ENCODE measurements at places on chromosomes 3 and 15. TPM values are rescaled to one million over a fixed set of nuclear protein-coding genes. Genes with fewer than 3 reads are reported as not detected.

GRCh38 chr3:183629546-183630301 is 5.7 kb upstream of the KLHL24 start:
- no peak for DNase-seq
- H3K4me1 ChIP-seq: peaks cover 3% of the 10 kb centered on the region
- H3K4me3 ChIP-seq: no peak overlapping the region

DNA sequence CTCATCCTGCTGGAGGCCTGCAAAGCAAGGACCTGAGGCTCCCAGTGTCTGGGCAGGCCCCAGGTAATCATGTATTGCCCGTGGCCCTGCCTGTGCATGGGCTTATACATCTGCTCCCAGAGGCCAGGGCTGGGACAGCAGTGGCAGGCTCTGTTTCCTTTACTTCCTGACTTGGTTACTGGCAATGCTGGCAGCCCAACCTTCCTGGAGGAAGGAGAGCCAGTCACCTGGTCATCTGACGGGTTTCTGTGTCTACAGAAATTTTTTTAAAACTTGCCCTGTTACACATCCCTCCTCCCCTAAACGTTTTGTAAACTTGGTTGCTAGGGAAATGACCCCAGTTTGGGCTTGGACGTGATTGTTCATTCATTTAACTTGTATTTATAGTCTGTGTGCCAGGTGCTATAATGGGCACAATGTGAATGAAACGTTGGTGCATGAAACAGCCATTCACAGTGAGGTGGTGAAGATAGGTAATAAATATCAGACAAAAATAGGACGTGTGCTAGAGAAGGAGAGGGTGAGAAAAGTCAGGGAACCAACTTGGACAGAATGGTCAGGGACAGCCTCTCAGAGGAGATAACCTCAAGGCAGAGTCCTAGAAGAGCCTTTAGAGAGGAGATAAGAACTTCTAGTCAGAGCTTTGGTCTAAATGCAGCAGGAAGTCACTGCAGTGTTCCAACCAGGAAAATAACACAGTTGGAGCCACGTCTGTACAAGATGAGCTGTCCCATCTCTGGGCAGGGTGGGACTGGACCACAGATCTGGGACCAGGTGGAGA is 14.1 kb downstream of the TEX264 start:
- peaks cover 100% of the 10 kb centered on the region for H3K4me1 ChIP-seq
- no peaks in the 10 kb centered on the region for H3K27me3 ChIP-seq
- no peak overlapping the region for H3K4me3 ChIP-seq
- no peak for DNase-seq
- H3K27ac ChIP-seq: peak overlapping the region; percentile 89

- H3K4me1 ChIP-seq: no peaks in the 10 kb centered on the region
- H3K27me3 ChIP-seq: peaks cover 4% of the 10 kb centered on the region
- H3K36me3 ChIP-seq: no peaks in the 10 kb centered on the region
- H3K4me3 ChIP-seq: no peak overlapping the region
Measured at GRCh38 chr15:50164458-50164857, 17.5 kb upstream of the SLC27A2 start.

DNA sequence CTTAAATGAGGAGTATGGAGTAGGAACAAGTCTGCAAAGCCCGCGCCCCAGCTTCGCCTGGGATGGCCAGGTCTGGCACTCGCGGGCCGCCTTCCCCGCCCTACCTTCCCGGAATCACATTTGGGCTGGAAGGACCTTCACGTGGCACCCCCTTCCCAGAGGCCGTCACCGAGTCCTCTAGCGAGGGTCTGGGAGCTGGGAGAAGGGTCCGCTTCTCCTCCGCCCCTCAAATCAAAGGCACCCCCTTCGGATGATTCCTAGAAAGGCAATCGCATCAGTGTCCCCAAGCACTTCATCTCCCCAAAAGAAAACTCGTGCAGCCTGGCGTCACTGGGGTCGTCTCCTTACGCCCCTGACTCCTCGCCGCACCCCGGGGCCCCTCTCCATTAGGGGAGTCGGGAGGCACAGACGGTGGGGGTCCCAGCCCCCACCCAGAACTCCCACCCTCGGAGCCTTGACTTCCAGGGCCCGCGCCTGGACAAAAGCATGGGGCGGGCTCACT is 380 bp downstream of the MYLK start:
- H3K36me3 ChIP-seq: no peaks in the 10 kb centered on the region
- H3K27ac ChIP-seq: no peak overlapping the region
- peak overlapping the region; percentile 7 for H3K4me3 ChIP-seq
- H3K27me3 ChIP-seq: peaks cover 33% of the 10 kb centered on the region

- H3K27ac ChIP-seq: no peak overlapping the region
- H3K4me1 ChIP-seq: no peaks in the 10 kb centered on the region
- H3K36me3 ChIP-seq: no peaks in the 10 kb centered on the region
Measured at GRCh38 chr3:53801319-53801718, 44.9 kb downstream of the CHDH start.

SNX22 gene
- 0.19 TPM for total RNA-seq

GRCh38 chr3:121976727-121977126 is 45.3 kb downstream of the ILDR1 start:
- H3K27ac ChIP-seq: no peak overlapping the region
- no peaks in the 10 kb centered on the region for H3K27me3 ChIP-seq
- DNase-seq: no peak
- H3K4me1 ChIP-seq: no peaks in the 10 kb centered on the region
- no peaks in the 10 kb centered on the region for H3K36me3 ChIP-seq

DNA sequence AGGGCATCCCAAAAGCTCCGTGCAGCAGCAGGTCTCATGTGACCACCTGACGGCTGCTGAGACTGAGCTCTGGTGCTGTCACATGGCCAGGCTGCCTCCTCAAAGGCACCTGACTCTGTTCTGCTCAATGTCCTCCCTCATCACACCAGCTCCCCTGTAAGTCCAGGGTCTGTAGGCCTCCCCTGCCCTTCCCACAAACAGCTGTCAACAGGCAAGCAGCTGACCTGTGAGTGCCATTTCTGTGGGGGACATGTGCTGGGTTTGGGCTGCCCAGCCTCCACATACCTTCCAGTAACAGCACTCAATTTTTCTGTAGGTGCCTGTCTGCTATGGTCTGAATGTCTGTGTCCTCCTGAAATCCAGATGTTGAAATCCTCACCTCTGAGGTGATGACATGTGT is 11.2 kb downstream of the NUP210 start:
- peaks cover 68% of the 10 kb centered on the region for H3K4me1 ChIP-seq
- no peak overlapping the region for H3K27ac ChIP-seq
- H3K36me3 ChIP-seq: peaks cover 14% of the 10 kb centered on the region
- H3K27me3 ChIP-seq: no peaks in the 10 kb centered on the region

PLA1A gene
- total RNA-seq: not detected

DNA sequence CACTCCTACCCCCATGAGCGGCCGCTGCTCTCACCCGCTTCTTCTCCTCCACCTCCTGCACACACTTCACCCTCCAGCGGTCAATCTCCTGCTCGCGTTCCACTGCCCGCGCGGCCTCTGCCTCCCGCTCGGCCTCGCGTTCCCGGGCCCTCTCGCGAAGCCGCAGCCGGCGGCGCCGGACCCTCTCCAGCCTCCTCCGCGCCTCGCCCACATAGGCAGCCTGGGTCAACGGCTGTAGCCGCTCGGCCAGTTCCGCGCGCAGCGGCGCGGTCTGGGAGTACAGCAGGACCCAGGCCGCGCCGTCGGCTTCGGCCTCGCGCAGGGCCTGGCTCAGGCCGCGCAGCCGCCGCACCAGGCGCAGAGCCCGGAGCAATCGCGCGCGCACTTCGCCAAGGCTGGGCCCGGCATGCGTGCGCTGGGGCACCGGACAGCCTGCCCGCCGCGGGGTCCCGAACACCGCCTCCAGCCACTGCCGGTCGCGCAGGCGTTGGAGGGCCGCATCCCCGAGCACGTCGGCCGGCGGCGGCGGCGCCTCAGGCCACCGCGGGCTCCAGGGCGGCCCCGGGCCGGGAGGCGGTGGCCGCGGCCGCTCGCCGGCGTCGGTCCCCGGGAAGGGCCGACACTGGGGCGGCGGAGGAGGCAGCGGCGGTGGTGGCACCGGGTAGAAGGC is 595 bp downstream of the PDCD7 start:
- H3K27ac ChIP-seq: peak overlapping the region; percentile 87
- peak overlapping the region; percentile 66 for H3K4me3 ChIP-seq
- DNase-seq: no peak
- no peaks in the 10 kb centered on the region for H3K27me3 ChIP-seq
- peaks cover 22% of the 10 kb centered on the region for H3K36me3 ChIP-seq

DNA sequence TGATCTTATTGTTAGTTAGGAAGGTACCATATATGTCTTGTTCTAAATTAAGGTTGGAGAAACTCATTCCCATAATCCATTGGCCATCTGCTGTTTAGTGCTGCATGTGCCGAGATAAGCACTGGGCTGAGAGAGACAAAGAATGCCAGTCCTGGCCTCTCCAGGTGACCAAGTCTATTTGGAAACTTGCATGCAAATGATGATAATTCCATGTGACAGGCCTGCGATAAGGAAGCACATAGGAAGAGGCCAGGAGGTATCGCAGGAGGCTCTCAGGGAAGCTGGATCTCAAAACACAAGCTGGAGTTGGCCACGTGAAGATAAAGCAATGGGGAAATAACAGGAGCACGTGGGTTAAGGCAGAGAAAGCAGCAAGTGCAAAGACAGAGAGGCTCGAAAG is 39.7 kb downstream of the MYO5C start:
- H3K27me3 ChIP-seq: no peaks in the 10 kb centered on the region
- no peak overlapping the region for H3K27ac ChIP-seq
- H3K4me3 ChIP-seq: no peak overlapping the region

GRCh38 chr3:53023072-53023823 is 22.6 kb downstream of the SFMBT1 start:
- H3K27ac ChIP-seq: no peak overlapping the region
- peaks cover 16% of the 10 kb centered on the region for H3K4me1 ChIP-seq
- no peaks in the 10 kb centered on the region for H3K27me3 ChIP-seq

FES gene
- total RNA-seq: 5.5 TPM

GRCh38 chr3:52123106-52123725 is 31.0 kb downstream of the POC1A start:
- peaks cover 8% of the 10 kb centered on the region for H3K4me1 ChIP-seq
- no peaks in the 10 kb centered on the region for H3K27me3 ChIP-seq
- H3K27ac ChIP-seq: no peak overlapping the region

- DNase-seq: no peak
- H3K4me3 ChIP-seq: no peak overlapping the region
- H3K36me3 ChIP-seq: no peaks in the 10 kb centered on the region
- no peak overlapping the region for H3K27ac ChIP-seq
- no peaks in the 10 kb centered on the region for H3K4me1 ChIP-seq
Measured at GRCh38 chr3:175659670-175660350, 800.7 kb downstream of the NAALADL2 start.

GRCh38 chr3:26237036-26237682 is 385.4 kb upstream of the LRRC3B start:
- no peak overlapping the region for H3K27ac ChIP-seq
- DNase-seq: no peak
- H3K27me3 ChIP-seq: no peaks in the 10 kb centered on the region
- no peaks in the 10 kb centered on the region for H3K36me3 ChIP-seq
- no peaks in the 10 kb centered on the region for H3K4me1 ChIP-seq

DNA sequence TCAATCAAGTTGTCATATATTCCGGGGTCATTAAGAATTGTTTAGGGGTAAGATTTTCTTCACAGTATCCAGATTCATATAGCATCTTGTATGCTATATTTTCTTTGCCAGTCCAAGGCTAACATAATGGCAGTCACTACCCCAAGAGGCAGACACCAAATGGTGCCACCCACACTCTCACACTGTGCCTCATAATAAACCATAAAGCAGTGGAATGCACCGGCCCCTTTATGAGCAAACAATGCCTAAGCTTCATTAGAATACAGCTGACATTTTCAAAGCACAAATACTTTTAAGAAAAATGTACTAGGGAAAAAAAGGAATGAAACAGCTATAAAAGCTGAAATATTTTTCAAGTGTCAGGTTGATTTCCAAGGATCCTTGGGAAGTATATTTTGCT is 121.6 kb downstream of the TFDP2 start:
- H3K27ac ChIP-seq: no peak overlapping the region
- no peaks in the 10 kb centered on the region for H3K4me1 ChIP-seq
- H3K4me3 ChIP-seq: peak overlapping the region; percentile 42
- H3K36me3 ChIP-seq: no peaks in the 10 kb centered on the region
- no peak for DNase-seq

DNA sequence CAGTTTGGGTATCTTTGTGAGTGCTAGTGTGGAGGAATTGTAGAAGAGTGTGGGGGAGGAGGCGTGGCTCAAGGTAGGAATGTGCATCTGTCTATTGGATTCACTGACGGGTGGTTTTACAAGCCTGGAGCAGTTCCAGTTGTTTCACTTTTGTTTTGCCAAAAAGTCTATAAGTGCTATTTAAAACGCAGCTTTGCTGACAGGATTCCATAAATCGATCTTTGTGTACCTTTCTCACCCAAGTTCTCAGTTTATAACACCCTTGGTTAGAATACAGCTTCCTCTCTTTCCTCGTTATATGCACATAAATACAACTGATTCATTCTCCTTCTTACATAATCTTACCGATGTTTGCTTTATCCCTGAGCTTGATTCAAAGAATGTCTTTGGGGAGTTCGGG is 123.2 kb upstream of the UBE2E2 start:
- no peak overlapping the region for H3K27ac ChIP-seq
- no peaks in the 10 kb centered on the region for H3K36me3 ChIP-seq
- no peaks in the 10 kb centered on the region for H3K27me3 ChIP-seq

DNA sequence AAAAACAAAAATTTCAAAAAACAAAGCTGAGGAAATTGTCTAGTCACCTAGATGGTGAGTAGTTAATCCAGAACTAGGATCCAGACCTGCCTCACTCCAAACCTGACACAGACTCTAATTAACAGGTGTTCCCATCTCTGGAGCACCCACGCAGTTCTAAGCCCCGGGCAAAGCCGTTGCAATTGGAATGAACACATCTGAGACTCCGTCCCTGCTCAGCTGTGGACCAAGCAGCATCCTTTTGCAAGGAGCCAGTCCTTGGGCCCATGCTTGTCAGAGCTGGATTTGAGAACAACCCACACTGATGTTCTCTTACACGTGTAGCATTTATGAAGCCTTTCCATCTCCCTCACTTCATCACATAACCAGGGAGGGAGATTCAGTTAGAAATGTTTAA is 54.8 kb downstream of the LMCD1 start:
- H3K27me3 ChIP-seq: no peaks in the 10 kb centered on the region
- no peaks in the 10 kb centered on the region for H3K36me3 ChIP-seq
- DNase-seq: no peak
- H3K4me3 ChIP-seq: no peak overlapping the region
- H3K4me1 ChIP-seq: no peaks in the 10 kb centered on the region

TRIM71 gene
- 0.03 TPM for total RNA-seq

BRPF1 gene
- 25.6 TPM for total RNA-seq

GRCh38 chr3:159273070-159273469 is 471.2 kb downstream of the MFSD1 start:
- DNase-seq: no peak
- H3K27me3 ChIP-seq: no peaks in the 10 kb centered on the region
- no peaks in the 10 kb centered on the region for H3K4me1 ChIP-seq
